ENCODE measurements at places on chromosomes 3 and 15.
A peak's percentile ranks its signal among the peaks of the same experiment; 100 is the strongest.

- no peak for DNase-seq
Measured at GRCh38 chr15:49852756-49853155, 231.9 kb downstream of the DTWD1 start.

DNA sequence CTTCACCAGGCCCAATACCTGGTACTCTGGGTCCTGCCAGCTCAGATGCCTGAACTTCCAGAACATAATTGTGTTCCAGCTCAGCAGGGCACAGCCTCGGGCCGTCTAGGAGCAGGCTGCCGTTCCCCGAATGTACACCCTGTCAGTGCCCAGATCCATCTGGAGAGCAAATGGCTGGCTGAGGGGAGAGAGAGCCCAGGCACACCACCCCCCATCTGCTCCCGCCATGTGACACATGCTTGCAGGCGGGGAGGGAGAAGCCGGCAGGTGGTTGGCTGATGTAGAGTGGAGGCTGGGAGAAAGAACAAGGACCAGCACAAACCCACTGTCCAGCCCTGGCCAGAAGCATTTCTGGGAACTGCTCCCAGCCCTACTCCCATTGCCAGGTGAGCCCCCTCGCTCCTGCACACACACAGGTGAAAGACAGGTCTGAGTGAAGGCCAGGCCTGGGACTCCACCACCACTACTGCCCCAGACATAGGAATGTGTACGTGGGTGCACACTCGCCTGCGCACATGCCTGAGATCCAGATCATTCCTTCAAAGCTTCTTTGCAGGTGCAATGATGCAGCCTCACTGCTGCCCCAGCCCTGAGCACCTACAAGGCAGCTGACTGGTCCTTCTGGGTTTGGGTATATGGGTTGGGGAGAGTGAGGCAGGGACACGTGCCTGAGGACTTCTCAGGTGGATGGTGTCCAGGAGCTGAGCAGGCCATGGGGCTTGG lies 53.5 kb downstream of the SEMA5B start:
- no peak for DNase-seq

DNA sequence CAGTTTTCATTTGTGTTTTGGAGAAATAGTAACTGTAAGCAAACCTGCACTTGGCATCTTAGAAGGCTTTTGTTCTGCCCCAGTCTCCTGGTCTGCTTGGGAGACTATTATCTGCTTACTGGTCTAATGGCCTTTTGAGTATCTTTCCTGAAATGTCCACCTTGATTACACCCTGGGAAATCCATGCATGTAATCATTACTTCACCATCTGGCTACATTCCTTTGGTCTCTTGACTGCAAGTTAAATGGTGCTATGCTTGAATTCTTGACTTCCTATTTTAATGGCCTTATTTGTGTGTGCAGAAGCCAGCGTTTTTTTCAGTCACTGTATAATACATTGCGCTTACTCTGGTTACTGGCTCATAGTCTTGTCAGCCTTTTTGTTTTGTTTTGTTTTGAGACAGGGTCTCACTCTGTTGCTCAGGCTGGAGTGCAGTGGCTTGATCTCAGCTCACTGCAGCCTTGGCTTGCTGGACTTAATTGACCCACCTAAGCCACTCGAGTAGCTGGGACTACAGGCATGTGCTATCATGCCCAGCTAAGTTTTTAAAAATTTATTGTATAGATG lies 30.0 kb downstream of the CHD2 start:
- DNase-seq, result peak; percentile 59

DNA sequence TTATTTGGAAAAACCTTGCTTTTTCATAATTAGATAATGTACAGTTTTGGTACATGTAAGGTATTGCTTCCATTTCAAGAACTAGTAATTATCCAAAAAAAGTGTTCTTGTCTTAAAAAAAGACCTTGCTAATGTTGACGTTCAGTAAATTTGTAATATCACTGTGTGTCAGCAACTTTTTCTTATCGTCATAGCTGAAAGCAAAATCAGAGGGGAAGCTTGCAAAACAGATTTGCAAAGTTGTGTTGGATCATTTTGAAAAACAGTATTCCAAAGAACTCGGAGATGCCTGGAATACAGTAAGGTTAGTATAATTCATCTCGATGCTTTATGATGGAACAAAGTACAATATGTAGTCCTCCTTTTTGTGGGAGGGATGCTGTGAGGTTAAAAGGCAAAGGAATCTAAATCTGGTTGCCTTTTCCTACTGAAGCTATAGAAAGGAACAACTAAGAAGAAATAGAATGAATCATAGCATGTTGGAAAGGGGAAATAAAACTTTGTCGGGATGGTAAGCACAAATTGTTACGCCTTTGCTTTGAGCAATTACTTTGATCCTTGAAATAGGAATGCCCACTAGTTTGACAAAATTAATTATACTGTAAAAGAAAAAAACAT lies 1.5 kb downstream of the NSUN3 start:
- DNase-seq, result no peak

- no peak for DNase-seq
Measured at GRCh38 chr3:27360113-27361078, 8.8 kb downstream of the NEK10 start.

DNA sequence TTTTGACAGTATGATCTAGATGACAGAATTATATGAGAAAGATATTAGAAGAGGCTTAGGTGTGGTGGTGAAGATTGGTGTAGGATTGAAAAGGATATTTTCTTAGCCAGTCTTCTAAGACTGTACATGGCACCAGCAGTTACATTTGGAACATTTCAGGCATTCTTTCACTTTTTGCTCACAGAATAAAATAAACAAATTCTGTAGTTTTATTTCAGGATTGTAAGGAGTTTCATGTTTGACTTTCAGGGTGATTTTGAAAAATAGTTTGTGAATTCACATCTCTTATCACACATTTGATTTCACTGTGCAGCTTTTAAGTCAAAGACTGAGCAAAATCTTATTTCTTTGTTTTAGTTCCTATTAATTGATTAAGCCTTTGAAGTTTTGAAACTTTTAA lies 27.1 kb downstream of the DNAJC13 start:
- no peak for DNase-seq

- DNase-seq, result no peak
Measured at GRCh38 chr15:85693277-85693676, 101.4 kb downstream of the KLHL25 start.

- DNase-seq, result no peak
Measured at GRCh38 chr15:81432179-81432578, 58.2 kb upstream of the TMC3 start.

- peak; percentile 56 for DNase-seq
Measured at GRCh38 chr3:51686512-51687215, 15.6 kb downstream of the TEX264 start.

DNA sequence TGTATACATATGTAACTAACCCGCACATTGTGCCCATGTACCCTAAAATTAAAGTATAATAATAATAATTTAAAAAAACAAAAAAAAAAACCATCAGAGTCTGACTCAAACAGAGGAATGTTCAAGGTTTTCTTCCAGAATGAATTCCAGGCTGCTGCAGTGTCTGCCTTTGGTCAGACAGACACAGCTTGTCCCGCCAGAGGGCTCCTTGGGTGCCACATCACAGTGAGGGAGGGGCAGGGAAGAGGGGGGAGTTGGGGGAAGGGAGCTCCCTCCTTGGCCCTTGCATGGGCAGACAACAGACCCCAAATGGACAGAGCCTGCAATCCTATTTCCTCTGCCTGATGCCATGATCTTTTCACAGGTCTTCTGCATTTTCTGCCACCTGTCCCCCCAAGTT lies 36.5 kb downstream of the ITGB5 start:
- peak; percentile 51 for DNase-seq

DNA sequence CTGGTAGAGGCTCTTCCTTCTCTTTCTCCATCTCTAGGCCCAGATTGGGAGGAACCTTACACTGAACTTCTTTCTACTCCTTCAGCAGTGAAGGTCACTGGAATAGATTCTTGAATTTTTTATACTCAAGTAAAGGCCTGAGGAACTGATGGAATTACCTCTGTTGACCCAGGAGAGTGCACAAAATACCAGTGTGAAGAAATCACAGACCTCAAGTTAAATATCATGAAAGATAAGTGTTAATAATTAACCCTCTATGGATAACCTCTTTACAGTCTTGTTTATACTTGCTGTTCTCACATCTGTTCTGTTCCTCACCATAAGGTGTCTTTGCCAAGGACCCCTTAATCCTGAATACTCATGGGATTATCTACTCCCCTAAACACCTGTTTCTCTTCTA lies 244.4 kb upstream of the STAC start:
- DNase-seq, result no peak

DNA sequence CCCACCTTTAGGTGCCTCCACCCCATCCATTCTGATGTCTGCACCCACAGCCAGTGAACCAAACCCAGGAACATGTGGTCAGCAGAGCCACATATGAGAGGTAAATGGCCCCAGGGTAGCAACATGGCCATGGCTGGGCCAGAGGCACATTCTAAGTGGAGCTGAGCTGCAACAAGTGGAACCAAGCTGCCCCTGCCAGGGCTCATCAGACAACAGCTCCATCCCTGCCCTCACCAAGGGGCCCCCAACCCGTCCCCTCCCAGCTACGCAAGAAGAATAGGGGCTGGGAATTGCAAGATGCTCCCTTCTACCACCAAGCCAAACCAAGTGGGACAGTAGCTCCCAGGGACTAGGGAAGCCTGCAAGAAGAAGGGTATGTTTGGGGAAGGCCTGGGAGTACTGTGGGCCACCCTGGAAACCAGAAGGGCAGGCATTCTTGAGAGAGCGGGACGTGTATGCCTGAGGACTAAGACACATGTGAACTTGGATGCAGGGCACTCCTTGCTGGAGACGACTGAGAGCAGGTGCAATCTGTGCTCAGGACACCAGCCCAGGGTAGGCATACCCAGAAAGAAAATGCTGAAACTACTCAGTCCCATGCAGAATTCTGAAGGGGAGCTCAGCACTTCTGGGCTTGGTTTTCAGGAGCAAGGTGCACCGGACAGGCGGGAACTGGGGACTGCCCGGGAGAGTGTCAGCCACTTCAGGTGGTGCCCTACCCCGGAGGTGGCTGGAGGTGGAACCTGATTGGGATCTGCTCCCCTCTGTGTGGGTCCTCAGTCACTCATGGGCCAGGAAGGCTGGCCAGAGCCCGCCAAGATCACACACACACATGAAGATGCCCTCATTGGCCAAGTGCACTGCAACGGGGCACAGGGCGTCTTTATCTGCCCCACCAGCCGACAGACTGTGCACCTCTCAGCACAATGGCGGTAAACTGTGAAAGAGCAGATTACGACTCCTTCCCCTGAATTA lies 9.5 kb downstream of the MYL3 start:
- no peak for DNase-seq

DNA sequence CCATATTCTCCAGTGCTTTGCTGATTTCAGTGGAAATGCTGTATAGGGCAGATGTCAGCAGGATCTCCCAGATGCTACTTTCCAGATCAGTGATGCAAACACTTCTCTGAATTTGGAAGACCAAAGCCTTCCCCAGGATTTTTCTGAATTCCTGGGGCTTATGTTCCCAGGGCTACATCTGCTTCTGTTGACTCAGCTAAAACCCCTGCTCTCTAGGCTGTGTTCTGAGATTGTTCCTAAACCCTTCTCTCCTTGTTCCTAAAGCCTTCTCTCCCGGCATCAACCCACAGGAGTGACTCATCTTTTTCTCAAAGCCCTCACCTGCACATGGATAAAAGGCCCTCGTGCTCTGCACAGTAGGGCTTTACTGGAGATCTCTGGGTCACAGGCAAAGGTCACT lies 35.5 kb downstream of the FAH start:
- DNase-seq, result peak; percentile 8

- DNase-seq, result no peak
Measured at GRCh38 chr3:34780294-34780693, 859.0 kb upstream of the ARPP21 start.

DNA sequence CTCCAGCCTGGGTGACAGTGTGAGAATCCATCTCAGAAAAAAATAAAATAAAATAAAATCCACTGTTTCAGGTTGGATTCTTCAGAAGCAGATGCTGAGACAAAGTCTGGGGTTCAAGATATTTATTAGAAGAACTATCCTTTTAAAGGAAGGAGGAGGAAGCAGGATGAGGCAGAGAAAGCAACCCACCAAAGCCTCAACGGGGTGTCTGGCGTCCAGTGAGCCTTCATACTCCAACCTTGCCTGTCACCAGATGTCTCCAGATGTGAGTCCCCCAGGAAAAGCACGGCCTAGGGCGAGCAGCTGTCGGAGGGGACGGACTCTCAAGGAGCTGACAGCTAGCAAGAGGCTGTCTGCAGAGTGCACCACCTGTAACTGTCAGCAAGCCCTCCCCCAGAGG lies 37.3 kb downstream of the MB21D2 start:
- DNase-seq, result no peak

DNA sequence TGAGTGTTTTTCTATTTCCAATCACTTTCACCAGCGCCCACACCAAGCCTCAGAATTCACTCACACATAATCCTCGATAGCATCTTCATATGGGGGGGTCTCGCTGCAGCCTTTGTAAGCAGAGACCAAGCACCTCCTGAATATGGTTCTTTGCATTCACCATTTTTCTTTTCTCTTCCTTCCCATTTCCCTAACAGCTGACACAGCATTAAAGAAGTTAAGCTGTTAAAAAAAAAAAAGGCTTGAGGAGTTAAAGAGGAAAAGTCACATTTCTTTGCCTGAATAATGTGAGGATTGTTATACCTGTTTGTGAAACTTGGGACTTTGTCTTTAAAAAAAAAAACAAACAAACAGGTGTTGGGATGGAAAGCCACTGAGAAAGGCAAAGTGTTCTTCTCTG lies 41.6 kb downstream of the RFTN1 start:
- DNase-seq, result no peak

GRCh38 chr15:22902578-22902977 lies 64.1 kb downstream of the NIPA2 start:
- DNase-seq, result peak; percentile 7

DNA sequence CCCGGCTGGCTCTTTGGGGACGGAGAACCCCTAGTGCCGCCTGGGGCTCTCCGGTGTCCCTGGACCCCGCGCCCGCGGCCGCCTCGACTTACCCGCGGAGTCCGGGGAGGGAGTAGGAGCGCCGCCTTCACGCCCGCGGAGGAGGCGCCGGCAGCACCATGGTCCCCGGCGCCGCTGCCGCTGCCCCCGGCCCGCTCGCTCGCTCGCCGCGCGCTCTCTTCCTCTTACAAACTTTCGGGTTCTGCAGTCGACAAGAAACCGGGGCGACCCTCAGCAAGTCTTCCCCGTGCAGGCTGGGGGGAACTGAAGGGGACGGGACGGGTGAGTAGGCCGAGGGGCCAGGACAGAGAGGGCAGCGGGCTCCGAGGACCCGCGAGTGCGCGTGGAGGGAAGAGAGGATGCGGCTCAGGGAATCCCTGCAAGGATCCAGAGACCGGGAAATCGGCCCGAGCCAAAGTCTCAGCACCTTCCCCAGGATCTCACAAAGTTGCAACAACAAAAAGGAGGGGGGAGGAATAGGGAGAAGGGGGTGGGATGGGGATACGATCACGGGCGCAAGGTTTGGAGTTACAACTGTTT lies 2.0 kb downstream of the FOXP1 start:
- peak; percentile 65 for DNase-seq

GRCh38 chr15:26724381-26725150 lies 48.3 kb downstream of the GABRB3 start:
- no peak for DNase-seq

DNA sequence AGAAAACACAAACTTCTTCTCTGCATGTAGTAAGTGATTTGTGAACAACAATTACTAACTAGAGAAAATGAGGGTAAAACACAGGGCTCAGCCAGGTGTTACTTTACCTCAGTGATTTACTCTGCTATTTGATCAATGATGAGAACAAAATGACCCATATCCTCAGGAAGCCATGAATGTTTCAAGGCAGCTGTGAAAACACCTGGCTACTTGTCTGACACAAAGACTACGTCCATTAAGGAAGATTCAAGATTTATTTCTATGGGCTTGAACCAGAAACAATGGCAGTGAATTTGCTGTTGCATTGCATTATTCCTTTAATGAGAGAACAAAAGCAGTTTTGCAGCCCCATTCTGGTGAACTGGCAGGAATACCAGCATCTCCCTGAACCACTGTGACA lies 374.6 kb upstream of the ARL6 start:
- DNase-seq, result no peak

GRCh38 chr15:89349206-89349558 lies 14.6 kb upstream of the POLG start:
- DNase-seq, result no peak
